ENCODE measurements at places on chromosomes 7 and 10.

DNA sequence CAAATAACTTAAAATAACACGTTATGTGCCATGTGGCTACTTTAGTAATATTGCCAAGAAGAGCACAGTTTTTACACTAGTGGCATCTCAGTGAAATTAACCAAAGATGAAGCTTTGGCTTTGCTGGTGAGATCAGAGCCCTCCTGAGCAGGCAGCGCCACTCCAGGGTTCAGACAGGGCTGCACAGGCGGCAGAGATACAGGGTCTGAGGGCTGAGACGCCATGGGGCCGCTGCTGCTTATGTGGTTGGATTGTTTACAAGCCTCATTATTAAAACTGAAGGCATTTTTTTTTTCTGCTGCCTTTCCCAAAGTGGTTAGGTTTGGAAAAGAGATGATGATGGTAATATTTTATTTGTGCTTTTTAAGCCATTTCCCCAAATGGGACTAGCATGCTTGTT, 68.8 kb upstream of the DNAJB6 start:
- DNase-seq = no peak

- DNase-seq = peak; percentile 5
Measured at GRCh38 chr10:119090968-119091367, 10.4 kb upstream of the EIF3A start.

GRCh38 chr7:100212631-100213286, 7.0 kb upstream of the PVRIG start:
- DNase-seq = no peak

DNA sequence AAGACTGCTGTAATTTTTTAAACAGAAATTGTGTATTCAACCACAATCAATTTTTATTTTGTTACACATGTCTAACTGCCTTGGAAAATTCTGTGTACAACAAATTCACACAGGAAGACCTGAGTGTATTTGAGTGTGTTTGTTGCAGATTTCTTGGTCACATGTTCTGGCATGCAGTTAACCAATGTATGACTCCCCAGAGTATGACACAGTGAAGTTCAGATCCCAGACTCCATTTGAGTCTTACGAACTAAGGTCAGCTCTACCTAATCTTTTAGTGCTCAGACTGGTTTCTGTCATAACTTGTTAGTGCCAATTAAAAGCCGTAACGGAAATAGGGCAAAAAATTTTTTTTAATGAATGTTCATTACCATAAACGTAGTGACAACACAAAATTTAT, 5.8 kb downstream of the GNAI1 start:
- no peak for DNase-seq

- no peak for DNase-seq
Measured at GRCh38 chr7:123455965-123456470, 78.4 kb downstream of the IQUB start.

- DNase-seq = no peak
Measured at GRCh38 chr7:41576166-41576565, 126.7 kb downstream of the INHBA start.

DNA sequence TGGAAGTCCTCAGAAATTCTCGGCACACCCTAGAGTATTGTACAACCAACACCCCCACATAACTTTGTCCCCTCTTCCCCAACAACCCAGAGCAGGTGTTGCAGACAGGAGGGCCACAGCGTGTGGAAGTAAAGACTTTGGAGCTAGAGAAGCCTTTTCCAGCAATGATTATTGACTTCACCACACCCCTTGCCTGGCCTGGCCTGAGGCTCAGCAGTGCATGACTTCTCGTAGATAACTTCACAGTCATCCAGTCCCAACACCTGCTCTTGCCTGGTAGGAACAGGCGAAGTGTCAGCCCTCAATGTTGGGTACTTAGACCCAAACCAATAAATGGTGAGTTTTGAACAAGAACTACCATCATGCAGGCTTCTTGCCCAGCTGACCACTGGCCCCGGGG, 36.7 kb downstream of the GOT1 start:
- DNase-seq = no peak

GRCh38 chr7:159000859-159001435, 143.7 kb downstream of the VIPR2 start:
- DNase-seq = no peak

DNA sequence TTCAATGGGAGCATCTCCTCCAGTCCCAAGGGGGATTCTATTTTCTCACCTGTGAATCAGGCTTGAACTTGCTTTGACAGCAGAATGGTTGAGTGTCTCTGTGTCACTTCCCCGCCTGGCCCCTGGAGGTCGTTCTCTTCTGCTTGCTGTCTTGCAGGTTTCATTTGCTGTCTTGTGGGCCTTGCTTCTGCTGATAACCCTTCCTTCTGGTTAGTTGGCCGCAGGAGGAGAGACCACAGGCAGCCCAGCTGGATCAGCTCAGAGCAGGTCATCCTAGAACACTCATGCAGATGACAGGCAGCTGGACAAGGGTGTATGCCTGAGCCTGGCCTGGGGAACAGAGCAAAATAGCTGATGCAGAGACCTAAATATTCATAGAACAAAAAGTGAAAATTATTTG, 344.2 kb upstream of the ADARB2 start:
- no peak for DNase-seq

DNA sequence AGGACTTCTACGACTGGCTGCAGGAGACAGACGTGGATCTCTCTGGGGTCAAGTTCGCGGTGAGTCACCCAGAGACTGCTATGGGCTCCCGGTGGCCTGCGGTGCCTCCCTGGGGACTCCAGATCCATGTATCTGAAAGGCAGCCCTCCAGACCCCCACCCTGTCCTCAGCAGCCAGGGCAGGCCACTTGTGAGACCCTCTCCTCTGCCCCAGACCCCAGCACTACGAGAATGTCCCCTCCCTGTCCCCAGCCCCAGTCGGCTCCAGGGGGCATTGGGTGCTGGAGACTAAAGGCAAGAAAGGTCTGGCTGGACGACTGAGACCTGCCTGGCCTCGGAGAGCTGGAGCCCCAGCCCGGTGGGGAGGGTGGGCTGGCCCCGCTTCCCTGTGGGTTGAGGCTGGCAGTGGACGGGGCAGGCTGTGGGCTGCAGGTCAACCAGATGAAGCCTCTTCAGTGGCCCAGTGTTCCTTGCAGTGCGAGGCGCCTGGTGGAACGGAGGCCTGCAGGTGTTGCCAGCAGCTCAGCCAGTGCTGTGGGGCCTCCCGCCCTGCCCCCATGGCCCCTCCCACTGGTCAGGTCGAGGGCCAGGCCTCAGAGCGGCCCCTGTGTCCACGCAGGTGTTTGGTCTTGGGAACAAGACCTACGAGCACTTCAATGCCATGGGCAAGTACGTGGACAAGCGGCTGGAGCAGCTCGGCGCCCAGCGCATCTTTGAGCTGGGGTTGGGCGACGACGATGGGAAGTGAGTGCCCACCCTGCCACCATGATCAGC, 13.8 kb downstream of the TMEM120A start:
- DNase-seq = no peak
